ENCODE measurements at places on chromosomes 11 and 22. TPM values are rescaled to one million over a fixed set of nuclear protein-coding genes. Genes with fewer than 3 reads are reported as not detected.

- no peak for DNase-seq
These were observed 2.2 kb downstream of the RPL3 start for GRCh38 chr22:39317084-39317774.

GRCh38 chr11:6988506-6988905, 31.6 kb downstream of the ZNF214 start:
- no peak for DNase-seq

DNA sequence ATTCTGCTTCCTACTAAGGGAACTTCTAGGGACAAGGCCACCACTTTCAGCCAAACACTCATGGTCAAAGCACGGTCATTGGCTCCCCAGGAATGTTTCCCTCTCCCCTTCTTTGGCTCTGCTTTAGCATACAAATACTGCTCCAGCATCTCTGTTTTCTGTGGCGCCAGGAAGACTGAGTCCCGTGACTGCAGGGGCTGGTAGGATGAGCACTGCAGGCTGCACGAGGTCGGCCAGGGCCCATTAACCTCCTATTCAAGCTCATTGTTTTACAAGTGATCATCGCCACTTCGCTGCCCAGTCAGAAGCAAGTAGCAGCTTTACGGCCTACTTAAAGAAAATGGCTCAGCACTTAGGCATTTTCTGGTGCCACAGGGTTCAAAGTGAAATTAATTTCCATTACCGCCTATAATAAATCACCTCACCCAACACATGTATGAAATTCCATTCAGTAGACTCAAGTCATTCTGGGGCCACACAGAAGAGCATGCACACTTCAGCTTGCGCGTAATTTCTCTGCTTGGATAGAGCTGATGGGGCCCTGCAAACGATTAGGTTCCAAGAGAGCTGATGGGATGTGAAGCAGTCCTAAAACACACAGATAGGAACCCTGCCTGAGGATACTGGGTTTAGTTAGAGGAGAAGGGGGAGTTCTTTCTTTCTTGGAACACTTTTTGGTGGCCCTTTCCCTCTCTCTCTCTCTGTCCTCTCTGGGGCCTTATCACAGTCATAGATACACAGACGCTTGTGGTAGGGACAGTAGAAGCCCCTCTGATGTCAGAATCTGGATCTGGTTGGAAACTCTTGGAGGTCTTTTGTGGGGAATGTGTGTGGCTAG, 173.7 kb downstream of the KIF18A start:
- no peak for DNase-seq

DNA sequence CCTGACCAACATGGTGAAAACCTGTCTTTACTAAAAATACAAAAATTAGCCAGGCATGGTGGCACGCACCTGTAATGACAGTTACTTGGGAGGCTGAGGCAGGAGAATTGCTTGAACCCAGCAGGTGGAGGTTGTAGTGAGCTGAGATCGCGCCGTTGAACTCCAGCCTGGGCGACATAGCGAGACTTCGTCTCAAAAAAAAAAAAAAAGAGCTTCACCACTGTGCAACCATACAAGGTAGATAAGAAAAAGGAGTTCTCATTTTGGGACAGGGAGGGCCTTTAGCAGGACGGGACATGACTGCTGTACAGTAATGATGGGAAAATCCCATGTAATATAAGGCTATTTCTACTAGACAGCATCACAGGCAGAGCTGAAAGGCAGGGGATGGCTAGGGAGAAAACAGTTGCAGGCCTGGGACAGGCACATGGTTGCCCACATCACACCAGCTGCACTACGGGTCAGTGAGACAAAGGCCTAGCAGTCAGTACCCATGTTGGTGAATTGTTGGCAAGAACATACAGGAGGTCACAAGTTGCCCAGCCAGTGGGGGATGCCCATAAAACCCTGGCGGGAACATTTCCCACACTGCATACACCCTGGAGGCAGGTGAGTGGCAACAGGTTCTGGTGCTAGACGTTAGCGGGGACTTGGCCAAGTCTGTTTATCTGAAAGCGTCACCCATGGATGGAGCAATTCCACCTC, 5.4 kb downstream of the TANGO2 start:
- DNase-seq: no peak

DNA sequence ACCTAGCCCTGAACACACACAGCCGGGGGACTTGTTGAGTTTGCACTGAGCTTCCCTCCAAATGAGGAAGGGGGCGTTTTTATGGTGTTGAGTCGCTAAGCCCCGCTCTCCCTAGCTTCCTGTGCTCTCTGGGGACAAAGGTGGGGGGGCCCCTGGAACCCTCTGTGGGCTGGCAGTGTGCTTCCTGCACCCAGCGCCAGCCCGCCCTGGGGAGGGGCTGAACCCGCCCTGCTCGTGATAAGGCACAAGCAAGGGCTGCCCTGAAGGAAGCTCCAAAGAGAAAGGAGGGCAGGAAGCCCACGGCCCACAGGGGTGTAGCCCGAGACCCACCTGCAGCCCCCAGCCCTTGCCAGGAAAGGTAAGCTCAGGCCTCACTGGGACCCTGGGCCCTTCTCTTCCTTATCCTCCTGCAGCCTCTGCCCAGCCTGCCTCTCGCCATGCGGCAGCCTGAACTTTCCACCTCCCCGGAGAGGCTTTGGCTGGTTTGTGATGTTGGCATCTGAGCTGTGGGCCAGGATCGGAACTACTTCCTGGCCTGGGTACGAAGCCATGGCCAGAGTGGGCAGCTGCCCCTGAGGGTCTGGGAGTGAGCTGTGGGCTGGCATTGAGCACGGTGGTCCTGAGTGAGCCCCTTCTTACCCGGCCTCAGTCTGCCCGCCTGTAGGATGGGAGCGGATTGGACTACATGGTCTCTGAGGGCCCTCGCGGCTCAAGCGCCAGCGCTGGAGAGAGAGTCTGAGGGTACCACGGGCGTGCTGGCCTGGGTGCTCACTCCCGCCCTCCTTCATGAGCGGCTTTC, at the start of gene FERMT3:
Gene FERMT3 (plus strand): TSS at position 265 of the 799 bp plus-strand sequence. CDS start 644 bp downstream, outside the sequence.
- DNase-seq: peak; percentile 64

DNA sequence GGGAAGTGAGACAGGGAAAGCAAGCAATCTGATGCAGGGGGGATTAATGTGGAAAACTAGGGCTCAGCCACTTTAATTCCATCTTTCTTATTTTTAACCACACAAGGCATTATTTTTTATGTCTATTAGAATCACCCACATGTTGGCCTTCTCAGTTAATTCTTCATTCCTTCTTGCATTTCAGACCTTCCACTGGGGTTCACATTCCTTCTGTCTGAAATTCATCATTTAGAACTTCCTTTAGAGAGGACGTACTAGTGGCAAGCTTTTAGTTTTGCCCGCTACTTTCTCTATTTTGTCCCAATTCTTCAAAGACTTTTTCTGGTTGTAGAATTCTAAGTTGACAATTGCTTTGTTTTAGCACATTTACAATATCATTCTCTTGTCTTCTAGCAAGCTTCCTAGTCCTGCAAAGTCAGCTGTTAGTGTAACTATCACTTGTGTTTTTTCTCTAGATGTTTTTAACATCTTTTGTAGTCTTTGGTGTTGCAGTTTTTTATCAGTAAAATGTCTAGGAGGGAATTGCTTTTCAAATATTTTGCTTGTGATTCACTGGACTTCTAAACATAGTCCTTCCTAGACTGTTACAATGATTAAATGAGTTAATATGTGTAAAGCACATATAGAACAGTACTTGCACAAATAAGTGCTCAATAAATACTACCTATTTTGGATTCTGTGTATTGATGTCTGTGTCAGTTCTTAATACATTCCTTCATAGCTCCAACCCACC, 5.5 kb upstream of the NNMT start:
- DNase-seq: no peak

DNA sequence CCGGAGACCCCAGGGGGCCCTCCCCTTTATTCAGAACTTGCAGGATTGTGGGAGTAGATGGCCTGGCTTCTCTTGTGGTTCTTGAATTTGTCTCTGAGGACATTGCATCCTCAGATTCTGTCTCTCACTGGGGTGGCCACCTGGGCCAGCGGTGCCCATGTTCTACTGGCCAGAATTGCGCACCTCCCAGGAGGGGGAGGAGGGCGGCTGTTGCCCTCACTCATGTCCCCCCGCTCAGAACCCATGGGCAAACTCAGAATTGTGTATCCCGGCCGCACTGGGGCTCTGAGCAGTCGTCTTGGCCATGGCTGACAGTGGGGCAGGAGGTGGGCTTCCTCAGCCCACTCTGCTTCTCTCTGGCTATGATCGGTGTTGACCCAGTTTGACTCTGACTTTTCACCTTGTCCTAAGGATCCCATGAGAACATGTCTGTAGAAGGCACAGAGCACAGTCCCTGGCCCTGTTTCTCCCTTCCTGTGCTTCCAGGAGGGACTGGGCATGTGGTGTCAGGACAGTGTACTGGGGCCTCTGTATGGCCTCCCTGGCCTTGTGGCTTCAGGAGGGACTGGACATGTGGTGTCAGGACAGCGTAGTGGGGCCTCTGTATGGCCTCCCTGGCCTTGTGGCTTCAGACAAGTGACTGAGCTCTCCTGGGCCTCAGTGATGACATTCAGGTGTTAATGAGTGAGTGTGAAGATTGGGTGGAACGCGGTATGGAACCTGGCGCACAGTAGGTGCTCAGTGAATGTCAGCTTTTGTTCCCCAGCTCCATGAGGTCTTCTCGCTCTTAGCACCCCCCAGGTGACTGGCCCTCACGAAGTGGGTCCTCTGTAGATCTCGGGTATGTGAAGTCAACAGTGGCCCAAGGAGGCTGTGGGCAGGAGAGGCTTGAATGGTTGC, 99.3 kb downstream of the TBC1D22A start:
- DNase-seq: no peak

- no peak for DNase-seq
These were observed 137.4 kb downstream of the EHF start for GRCh38 chr11:34758262-34758661.

DNA sequence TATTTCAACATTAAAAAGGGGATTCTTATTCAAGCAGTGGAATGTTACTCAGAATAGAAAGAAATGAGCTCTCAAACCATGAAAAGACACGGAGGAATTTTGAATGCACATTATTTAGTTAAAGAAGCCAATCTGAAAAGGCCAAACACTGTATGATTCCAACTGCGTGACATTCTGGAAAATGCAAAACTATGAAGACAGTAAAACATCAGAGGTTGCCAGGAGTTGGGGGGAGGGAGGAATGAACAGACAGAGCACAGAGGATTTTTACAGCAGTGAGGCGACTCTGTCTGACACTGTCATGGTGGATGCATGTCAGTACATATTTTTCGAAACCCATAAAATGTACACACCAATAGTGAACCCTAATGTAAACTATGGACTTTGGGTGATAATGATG, 22.9 kb upstream of the THY1 start:
- DNase-seq: no peak

DNA sequence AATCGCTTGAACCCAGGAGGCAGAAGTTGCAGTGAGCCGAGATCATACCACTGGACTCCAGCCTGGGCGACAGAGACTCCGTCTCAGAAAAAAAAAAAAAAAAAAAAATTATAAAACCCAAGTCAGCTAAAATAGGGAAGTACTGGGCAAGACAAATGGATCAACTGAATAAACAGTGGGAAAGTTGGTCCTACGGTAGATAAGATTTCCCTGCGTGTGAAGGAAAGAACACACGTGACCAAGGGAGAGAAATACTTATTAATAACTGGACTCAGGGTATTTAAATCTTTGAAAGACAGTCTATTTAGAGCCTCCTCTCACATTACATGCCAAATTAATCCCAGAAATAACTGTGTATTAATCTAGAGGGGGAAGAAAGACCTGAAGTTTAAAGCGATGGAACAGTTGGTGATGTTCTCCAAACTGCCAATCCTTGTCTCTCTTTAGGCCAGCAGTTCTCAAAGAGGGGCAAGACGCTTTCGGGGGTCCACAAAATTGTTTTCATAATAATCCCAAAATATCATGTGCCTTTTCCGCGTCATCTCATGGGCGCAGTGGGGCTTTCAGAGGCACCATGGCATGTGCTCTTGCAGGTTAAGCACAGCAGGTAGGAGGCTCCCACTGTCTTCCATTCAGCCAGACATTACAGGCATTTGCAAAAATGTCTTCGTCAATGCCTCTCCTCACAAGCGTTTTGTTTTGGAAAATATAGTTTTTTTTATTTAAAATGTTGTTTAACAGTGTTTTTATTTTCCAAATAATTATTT, 6.6 kb downstream of the RTL6 start:
- DNase-seq: no peak

GRCh38 chr11:88357323-88358039, 19.9 kb upstream of the CTSC start:
- DNase-seq: no peak

- DNase-seq: no peak
These were observed 45.5 kb downstream of the PACSIN2 start for GRCh38 chr22:42969348-42969975.

Gene LRRC56
- total RNA-seq: 5.9 TPM

Gene CCDC116
- 0.79 TPM for total RNA-seq

Gene C11orf16
- not detected for total RNA-seq

Gene CWC15
- 86.8 TPM for total RNA-seq

Gene OR8G1
- total RNA-seq: not detected

Gene MRGPRX4
- not detected for total RNA-seq

Gene BIK
- total RNA-seq: 2.6 TPM

Measured in T-cell (primary cell).